ENCODE measurements at places on chromosomes 11 and 22.

- no peak for DNase-seq
Observed at GRCh38 chr11:118319337-118319707, 14.8 kb downstream of the CD3E start.

- no peak for DNase-seq
Observed at GRCh38 chr11:74203966-74204365, 32.9 kb downstream of the PPME1 start.

DNA sequence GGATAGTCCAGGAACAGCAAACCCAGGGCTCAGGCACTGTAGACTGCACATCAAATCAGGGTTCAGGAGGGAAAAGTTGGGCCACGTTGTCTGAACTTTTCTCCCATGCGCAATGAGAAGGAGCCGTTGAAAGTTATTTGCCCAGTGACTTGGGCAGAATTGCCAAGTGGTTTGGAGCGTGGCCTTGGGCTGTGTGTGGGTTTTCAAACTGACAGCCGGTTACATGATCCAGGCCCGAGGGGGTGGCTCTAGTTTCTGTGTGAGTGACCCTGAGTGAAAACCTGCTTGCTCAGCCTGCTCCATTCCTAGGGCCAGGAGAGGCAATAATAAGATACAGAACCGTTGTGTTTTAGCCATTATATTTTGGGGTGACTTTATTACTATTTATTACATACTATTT is 20.3 kb downstream of the MB start:
- no peak for DNase-seq

DNA sequence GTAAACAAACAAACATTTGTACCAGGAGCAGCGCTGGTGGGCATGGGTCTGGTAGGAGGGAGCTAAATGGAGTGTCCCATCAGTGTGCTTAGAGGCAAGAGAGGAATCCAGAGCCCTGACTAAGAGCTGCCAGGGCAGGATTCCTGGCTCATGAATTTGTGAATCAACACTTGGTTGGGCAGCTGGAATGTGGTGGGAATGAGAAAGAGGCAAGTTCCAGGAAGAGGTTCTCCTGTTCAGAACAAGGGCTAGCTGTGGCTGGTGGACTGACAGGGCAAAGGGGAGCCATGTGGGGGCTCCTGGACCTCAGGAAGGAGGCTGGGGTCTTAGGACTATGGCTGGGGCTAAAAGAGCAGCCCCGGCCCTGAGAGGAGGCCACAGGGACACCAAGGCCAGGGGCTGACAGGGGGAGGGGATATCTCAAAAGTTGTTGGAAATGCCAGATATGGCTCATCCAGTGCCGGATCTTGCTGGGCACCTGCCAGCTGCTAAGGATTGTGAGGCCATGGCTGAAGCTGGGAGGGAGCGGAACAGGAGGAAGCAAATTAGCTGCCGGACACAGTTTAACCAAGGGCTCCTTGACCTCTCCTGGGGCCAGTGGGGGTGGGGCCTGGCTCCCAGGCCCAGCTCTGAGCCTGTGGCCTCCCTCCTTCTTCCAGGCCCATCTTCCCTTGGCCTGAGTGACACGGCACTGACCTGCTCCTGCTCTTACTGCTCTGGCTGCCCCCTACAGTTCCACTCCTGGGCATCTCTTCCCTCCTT is 14.6 kb upstream of the P2RY6 start:
- no peak for DNase-seq

GRCh38 chr22:40668611-40669411 is 10.5 kb upstream of the MCHR1 start:
- DNase-seq, result no peak
